Stromal cell of bone marrow (primary cell): ENCODE measurements at places on chromosomes 5 and 9.

GRCh38 chr5:115423051-115423450, 121.5 kb downstream of the FEM1C start:
- DNase-seq = no peak

DNA sequence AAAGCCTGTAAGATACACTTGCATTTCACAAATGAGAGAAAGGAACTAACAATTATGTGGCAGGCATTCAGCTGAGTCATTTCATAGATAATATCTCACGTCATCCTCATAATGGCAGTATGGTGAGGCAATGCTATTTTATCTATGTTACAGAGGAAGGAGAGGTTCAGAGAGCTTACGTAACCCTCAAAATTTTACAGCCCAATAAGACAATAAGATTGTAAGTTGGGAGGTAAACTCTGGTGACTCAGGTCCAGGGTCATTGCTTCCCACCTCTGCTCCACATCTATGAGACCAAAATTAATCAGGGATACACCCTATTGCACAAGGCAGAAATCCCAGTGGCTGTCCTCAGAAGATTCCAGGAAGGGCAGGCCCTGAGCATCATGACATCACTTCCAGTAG, 309.7 kb downstream of the NSG2 start:
- DNase-seq = peak; percentile 80

DNA sequence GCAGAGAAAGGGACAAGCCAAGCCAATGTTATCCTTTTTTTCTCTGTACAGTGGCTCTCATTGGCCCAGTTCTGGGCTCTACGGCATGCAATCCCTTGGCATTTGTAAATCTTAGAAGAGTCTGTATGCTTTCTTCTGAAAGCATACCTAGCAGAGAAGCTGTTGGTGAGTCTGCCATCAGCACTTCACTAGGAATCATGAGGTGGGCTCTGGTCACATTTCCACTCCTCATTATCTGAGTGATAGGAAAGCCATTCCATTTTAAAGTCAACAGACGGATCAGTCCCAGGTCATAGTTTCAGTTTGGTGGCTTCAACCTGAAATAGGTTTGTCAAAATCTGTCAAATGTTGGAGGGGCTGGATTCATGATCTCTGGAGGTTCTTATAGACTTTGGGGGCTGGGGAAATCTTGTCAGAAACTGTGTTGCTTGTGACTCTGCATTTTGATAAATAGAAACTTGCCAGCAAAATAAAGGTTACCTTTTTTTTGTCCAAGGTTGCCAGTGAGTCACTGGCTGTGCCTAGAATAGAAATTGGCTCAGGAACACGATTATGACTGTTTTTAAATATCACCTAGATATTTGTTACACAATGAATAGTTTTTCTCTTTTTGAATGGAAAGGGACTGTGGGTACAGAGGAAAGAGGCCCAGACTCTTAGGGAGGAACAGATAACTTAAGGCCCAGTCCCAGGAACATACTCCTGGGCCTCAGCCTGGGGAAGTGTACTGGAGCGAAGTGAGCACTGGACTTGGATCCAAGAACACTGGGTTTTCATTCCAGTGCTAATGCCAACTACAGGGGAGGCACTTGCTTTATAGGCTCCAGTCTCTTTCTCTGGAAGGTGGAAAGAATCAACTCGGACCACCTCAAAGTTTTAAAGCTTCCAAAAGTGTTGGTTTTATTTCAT, 183.1 kb downstream of the NMUR2 start:
- no peak for DNase-seq

GRCh38 chr5:102931085-102931725, 176.1 kb downstream of the PAM start:
- no peak for DNase-seq

GRCh38 chr5:31225118-31225517, 31.6 kb downstream of the CDH6 start:
- DNase-seq = peak; percentile 25

GRCh38 chr5:171432076-171432475, 12.6 kb downstream of the FGF18 start:
- no peak for DNase-seq

DNA sequence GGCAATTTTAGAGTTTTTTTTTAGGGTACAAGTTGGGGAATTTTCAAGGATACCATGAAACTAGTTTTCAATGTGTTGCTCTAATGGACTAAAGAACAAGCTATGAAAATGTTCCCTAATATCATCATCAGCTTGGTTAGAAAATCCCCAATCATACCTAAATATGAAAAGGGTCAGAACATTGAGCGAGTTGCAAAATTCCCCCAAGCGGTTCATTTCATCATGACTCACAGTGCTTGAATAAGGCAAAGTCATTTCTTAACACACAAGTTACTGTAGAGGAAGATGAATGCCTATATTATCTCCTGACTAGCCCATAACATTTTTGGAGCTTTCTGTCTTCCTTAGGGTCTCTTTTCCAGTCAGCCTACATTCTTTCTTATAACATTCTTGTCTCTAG, 62.7 kb downstream of the ST8SIA4 start:
- no peak for DNase-seq

DNA sequence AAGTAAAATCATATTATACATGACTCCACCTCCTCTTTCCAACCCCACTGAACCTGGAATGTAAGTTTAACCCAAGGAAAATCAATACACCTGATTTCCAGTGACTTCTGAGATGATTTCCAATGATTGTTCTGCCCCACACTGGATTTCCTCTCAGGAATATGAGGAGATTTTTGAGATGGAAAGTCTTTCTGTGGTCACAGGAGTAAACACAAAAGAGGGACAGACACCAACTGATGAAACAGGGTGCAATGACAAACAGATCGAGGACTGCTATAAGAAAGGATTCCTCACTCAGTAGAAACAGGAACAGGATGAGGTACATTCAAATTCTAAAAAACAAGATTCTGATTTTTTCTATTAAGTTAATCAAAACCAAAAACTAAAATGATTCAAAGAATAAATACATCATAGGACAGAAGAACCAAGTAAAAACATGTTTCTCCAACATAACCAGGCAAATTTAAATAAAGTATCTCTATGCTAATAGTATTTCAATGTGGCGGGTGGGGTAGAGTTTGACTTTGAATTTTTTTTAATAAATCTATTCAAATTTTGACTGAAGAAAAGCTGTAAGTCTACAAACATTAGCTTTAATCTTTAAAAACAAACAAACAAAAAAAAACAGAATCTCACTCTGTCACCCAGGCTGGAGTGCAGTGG, 42.1 kb downstream of the DTWD2 start:
- DNase-seq = no peak

DNA sequence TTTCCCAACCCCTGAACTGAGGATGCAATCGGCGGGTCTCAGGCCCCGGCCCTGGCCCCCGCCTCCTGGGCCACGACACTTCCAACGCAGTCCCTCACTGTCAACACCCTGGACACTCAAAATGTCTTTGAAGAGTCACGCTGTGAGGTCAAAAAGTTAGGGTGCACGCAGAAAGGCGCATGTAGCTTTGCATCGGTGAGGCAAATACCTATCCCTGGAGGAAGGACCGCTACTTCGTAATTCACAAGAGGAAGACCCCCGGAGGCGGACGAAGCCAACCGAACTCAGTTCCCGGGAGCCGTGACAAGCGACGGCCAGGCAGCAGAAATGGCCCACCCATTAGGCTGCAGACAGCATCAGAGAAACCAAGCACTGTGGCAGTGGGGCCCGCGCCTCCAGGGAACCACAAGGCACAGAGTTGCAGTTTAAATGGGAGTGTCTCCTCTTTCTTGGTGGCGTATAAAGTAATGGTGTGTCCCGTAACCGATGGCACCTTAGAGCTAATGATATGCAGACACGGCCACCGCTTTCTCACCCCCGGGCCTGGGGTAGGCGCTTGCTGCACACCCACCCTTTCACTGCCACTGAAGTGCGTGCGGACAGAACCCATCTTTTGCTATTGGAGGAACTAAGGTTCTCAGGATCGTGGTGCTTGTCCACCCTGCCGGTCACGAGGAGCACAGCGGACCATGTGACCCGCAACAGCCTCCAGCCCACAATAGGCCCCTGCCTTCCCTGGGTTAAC, 9.0 kb downstream of the ADAMTS2 start:
- no peak for DNase-seq

DNA sequence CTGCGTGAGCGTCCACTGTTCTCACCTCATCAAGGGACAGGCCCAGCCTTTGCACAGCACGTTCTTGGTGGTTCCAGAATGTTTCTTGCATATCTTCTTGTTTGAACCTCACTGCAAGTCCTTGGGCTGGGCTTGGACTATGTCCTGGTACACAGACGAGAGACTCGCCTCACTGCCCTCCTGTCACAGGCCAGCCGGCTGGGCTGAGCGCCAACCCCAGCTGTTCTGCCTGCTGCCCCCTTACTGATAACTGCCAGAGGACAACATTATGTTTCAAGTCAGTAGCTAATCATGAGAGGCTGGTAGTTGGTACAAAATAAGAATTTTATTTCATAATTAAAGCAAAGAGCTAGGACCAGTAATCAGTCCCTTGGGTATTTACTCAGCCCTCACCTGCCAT, 52.8 kb upstream of the LRRTM2 start:
- no peak for DNase-seq

DNA sequence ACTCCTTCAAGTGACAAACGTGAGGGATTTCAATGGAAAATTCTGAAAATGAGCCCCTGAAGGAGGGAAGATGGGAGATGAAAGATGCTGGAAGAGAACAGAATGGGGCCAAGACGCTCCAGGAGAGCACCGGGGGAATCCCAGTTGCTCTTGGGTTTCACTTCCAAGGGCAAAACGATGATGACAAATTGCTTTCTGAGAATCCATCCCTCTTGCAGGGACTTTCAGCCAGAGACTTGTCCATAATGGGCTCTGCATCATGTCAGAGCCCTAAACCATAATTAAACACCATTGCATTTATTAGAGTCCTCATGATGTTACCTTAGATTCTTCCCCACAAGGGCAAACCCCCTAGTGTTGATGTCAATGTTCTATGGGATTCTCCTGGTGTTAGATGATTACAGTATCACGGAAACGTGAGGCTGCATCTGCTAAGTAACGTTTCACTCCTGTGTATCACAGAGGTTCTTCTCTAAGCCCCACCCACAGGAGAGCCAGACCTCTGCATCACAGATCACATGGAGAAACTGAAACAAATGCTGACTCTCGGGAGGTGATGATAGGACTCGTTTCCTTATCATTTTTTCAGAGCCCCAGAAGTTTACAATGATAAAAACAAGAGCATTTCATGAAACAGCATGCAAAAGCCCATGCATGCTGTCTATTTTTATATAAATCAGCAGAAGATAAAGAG, 114.4 kb downstream of the TENT4A start:
- no peak for DNase-seq

- no peak for DNase-seq
Measured at GRCh38 chr9:130305381-130305780, 39.8 kb downstream of the HMCN2 start.

DNA sequence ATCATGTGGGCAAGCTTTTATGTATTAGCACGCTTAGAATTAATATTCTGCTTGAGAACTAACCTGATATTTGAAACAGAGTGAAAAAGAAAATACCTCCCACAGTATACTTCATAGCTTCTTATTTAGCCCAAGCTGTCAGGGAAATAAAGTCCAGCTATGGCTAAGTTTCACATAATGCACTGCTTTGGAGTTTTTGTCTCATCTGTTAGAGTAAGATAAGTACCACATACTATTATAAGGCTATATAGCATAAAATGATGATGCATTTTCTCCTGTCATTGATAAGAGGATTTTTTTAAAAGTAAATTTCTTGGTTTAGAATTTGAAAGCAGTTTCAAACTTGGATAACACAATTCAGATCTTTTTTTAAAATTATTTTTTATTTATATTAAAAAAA, 2.4 kb upstream of the ANKDD1B start:
- no peak for DNase-seq

DNA sequence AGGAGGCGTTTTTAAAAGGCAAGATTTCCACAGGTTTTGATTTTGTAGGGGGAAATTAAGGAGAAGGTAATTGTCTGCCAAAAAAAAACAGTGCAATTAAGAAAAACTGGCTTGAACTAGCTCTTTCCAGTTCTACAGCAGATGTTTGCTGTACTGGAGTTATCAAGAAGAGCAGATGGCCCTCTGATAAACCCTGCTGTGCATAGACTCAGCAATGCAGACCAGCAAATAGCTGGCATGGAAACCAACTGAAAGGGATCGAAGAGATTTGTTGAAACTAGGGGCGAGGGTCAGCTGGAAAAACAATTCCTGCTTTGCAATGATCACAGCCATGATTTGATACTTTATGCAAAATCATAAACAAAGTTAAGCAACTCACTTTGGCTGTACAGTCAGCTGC, 17.8 kb upstream of the BHMT start:
- no peak for DNase-seq
